ENCODE measurements at places on chromosomes 13 and 19.

- no peak for DNase-seq
Measured at GRCh38 chr13:37944081-37944868, 74.7 kb upstream of the TRPC4 start.

DNA sequence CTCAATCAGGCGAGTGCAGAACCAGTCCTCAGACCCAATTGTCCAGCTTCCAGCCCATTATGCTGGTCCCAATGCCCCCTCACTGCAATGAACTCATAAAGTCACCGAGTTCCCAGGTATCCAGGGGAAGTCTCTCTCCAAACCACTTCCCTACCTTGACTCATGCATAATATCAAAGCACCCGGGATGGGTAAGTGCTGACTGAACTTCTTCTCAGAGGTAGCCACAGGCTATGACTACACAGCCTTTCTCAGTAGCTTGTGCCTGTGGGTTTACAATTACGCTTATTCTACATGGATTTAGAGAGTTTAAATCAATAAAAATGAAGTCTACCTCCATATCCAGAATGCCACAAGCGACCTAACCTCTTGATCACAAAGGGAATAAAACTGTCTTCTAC, 1.7 kb upstream of the C13orf42 start:
- no peak for DNase-seq

DNA sequence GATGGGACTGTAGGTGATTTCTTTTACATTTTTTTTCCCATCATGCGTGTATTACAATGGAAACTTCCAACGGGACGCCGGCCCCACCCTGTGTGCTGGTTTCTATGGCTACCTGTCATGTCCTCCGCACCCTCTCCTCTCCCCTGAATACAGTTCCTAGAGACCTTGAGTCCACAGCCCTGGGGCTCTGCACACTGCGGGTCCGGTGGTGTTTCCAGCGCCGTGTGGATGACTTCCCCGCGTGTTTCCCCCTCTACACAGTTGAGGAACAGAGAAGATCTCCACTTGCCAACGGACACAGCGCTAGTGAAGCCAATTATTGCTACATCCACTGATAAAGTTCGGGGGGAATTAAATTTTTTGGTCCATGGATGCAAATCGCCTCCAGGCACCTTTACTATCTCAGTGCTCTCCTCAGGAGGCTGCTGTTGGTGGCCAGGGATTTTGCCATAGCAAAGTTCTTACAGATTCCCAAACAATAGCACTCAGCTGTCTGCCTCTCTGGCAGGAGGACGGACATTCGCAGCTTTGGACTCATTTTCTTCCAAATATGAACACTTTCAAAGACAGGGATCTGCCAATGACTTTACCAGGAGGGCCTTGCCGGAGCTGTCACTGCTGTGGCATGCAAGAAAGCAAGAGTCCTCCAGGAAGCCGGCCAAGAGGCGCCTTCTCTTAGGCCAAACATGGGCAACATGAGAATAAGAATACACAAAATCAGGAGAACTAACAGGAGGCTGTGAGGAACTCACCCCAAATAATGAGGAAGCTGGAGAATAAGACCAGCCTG, 39.3 kb upstream of the GAS6 start:
- no peak for DNase-seq

DNA sequence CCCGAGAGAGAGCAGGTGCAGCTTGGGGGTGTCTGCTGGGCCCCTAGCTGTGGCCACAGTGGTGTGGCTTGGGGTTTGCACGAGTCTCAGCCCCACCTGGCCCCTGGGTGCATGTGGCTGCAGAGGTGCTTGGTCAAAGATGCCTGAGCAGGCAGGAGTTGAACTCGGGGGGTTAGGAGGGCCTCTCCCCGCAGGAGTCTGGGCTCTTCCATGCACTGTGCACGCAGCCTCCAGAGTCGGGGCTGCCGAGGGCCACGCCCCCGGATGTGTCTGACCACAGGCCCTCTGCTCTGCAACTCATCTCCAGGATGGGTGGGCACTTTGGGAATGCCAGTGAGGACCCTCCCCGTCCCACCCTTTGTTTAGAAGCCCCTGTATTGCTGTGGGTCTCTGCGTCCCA, 91.5 kb upstream of the MCF2L start:
- no peak for DNase-seq

Measured in SK-N-DZ (cell line).